Activated naive CD4-positive, alpha-beta T cell treated with anti-CD3 and anti-CD28 coated beads, Interleukin-2, amount 50 U/mL, for 16 hours (primary cell): ENCODE measurements at places on chromosomes 6 and 20.

GRCh38 chr20:25437153-25437581 lies 29.7 kb downstream of the GINS1 start:
- DNase-seq: no peak

GRCh38 chr6:5435449-5435848 lies 174.1 kb downstream of the FARS2 start:
- no peak for DNase-seq

DNA sequence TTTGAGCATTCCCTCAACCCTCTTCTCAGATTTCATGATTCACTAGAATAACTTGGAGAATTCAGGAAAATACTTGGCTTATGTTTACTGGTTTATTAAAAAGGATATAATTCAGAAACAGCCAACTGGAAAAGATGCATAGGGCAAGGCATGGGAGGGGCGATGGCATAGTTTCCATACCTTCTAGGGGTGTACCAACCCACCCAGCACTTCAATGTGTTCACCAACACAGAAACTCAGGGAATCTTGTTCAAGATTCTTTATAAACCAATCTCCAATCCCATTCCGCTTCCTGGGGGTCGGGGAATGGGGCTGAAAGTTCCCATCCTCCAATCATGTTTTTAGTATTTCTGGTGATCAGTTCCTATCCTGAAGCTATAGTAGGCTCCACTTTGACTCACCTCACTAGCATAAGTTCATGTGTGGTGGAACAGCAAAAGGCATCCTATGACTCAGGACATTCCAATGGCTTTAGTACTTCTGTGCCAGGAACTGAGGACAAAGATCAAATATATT lies 164.4 kb downstream of the SIM1 start:
- no peak for DNase-seq

DNA sequence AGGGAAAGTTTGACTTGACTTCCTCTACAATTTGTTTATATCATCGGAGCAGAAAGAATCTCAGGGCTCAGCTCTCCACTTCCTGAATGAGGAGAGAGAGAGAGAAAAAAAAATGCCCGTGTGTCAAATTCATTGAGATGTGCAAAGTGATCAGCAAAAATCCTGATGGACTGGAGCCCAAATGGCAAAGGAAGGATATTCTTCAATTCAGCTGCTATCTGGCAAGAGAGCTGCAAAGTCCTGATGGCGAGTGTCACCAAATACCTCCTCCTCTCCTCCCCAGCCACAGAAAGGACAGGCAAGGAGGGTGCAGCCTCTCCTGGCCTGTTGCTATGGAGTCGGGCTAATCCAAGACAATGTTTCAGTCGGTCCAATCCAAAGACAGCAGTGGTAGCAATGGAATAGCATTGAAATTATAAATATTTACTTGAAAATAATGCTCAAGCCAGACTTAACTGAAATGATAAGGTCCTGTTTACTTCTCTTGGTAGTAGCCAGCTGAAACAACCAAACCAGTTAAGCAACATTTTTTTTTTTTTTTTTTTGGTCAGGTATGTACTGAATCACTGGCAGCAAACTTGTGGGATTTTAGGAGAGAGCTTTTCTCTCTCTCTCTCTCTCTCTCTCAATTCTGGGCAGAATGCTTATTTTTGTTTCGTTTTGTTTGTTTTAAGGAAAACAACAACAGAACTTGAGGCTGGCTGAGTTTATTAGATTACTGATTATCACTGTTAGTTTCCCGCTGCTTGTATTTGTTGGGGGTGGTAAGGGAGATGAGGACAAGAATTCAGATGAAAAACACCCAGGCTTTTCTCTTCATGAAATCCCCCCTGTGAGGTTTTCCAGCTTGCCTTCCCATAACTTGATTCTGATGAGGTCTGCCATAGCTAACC lies 204.2 kb downstream of the BCAS1 start:
- no peak for DNase-seq

DNA sequence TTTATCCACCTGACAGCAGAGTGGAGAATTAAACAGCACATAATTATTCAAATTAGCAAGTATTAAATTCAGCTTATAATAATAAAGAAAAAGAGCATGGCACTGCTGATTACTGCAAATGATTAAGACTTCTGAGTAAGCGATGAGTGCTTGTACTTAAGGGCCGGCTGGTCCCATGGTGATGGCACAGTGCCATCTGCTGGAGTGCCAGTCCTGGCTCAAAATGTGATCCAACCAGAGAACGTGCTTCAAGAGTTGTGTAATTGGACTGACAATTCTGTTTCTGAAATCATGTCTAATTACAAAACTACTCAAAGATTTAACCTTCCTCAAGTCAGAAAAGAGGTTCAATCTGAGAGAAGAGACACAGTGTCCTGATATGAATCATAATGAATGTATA lies 181.6 kb upstream of the RGS17 start:
- DNase-seq: no peak

DNA sequence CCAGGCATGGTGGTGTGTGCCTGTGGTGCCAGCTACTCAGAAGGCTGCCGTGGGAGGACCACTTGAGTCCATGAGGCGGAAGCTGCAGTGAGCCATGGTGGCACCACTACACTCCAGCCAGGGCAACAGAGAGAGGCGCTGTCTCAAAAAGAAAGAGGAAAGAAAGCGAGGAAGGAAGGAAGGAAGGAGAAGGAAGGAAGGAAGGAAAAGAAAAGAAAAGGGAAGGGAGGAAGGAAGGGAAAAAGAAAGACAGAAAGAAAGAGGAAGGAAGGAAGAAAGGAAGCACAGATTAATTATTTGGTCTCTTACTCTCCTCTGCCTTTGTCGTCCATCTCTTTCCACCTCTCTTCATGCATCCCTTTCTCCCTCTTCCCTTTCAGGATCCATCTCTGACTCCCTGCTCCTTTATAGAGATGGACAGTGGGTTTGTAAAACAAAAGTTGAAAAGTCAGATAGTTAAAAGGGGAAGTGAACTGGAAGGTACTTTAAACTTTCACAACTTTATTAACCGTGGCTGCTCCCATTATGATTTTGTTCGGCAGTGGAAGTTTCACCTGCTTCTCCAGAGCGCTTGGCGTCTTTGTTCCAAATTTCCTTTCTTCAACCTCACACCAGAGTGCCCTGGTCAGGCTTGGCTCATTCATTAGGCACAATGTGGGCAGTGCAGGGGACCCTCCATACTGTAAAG lies 1.5 kb downstream of the HLA-DQA1 start:
- no peak for DNase-seq

DNA sequence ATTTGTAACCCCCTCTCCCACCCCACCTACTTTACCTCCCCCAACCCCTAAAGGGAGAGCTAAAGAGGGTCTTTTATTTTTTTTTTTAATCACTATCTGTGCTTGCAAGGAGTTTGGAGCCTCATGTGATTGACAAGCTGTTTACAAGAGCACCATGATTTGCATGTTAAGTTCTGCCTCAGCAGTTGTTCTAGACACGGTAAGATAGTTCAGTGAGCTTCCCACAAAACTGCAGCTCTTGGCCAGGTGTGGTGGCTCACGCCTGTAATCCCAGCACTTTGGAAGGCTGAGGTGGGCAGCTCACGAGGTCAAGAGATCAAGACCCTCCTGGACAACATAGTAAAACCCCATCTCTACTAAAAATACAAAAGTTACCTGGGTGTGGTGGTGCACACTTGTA lies 5.0 kb upstream of the PXDC1 start:
- DNase-seq: no peak

DNA sequence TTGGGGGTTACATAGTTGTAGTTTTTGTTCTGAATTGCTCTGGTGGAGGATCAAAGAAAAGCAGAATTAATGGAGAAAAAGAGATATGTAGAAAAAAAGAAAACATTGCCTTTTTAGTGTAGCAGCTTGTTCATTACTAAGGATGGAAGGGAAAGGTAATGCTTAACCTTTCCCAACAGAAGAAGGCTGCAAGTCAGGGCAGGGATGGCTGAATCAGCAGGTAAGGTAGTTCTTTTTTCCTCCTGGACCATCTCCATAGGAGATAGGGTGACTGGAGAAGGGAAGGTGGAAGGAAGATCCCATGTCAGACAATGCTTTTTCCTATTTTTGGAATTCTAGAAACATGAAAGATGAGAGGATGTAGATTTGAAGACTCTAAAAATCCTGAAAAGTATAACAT lies 79.4 kb upstream of the SUPT3H start:
- no peak for DNase-seq

- no peak for DNase-seq
Observed at GRCh38 chr20:43969501-43970182, 55.0 kb downstream of the TOX2 start.

DNA sequence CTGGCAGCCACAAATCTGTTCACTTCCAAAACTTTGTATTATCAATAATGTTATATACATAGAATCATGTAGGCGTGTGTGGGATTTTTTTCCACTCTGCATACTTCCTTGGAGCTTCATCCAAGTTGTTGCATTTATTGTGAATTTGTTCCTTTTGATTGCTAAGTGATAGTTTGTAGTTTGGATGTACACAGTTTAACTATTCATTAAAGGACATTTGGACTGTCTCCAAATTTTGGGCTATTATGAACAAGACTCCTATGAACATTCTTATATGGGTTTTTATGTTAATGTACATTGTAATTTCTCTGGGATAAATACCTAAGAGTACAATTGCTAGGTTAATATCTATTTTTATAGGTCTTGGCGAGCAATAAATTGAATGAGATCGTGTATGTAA lies 36.2 kb upstream of the GCNT2 start:
- DNase-seq: no peak

DNA sequence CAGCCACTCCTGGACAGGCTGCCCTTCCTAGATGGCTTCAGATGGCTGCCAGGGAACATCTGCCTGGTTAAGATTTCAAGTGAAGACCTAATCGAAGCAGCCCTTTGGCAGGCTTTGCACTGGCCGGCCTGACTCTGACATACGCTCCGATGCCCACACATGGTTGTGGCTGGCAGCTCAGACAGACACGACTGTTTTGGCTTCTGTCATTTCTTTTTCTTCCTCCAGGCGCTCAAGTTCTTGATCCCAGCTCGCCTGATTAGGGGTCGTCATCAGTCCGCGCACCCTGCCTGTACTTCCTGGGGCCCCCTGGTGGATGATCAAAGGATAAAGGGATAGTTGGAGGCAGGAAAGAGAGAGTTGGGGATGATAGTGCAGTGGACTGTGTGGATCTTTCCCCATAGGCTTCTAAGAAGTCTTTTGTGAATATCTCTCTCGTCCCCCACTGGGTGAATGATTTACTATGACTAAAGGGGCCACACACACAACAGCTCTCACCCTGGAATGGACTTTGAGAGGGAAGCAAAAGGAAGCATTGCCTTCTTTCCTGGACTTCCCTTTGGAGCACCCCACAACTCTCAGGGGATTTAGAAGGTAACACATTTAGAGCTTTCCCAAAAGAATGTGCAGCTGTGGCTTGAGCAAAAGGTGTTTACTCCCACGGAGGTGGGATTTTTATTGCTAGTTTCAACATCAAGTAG lies 21.4 kb upstream of the TRAM2 start:
- DNase-seq: peak; percentile 21

- no peak for DNase-seq
Observed at GRCh38 chr6:27829453-27830211, 82.6 kb downstream of the OR2B2 start.

- DNase-seq: no peak
Observed at GRCh38 chr6:117929501-117929900, 22.4 kb downstream of the SLC35F1 start.

DNA sequence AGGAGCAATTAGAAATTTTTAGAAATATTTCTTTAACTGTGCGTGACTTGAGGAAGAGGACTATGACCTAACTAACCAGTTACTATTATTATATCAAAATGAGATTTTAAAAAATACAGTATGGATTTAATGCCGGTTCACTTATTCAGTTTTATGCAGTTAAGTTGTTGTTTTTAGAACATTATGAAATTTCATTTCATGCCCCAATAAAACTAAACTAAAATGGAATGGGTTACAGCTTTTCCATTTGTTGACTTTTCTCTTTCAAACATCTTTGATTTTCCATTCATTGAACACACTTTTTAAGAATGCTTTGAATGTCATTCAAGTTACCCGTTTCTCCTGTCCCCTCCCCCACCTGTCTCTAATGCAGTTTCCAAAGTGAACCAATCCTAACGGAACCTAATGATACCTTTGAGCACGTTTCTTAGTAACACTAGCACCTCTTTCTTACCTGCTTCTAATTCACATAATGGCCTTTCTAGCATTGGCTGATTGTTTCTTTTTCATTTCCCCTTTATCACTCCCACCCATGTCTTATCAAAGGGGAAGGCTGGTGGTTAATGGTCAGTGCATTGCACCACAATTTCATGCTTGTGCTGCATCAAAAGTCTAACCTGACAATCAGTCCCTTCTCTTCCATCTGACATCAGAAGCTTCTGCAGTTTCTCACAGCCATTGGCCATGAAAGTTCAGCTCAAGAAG lies 262.2 kb upstream of the TAB2 start:
- DNase-seq: no peak

DNA sequence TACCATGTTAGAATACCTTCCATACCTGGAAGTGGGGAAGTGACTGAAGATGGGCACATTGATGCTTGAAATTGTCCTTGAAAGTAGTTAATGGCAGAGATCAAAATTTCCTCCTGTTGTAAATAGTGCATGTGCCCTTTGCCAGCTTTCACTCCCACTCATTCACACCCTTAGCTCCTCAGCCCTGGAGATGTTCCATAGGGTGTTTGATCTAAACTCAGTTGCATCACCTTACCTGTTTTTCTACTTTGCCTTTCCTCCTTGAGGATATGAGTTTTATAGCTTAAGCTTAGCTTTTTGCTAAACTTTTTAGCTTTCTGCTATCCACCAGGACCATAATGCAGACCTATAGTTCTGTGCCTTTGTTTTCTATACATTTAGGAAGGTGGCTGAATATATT lies 69.0 kb downstream of the CEP57L1 start:
- DNase-seq: no peak

DNA sequence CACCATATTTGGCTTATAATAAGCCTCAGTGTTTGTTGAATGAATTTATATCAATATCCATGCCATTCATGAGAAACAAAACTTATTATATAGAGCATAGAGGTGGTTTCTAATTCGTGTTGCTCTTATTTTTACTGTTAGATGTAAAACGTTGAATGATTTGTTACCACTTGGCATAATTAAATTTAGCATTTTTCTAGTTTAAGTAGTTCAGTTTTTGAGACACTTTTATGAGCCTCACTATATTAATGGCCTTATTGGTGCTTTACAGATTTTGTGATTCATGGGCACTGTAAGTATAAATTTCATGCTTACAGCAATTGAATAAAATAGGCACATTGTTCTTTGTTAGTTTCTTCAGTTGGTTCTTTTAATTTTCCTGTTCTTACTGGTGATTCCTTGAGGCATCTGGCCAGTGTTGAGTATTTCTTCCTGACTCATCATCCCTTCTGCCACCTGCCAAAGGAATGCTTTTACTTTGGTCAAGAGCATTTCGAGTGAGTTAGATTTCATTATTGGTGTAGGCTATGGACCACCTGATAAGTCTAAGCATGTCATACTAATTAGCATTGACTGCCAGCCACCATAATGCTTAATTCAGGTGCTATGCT lies 34.8 kb downstream of the CDKAL1 start:
- DNase-seq: no peak

GRCh38 chr6:44028789-44029310 lies 98.4 kb downstream of the MRPL14 start:
- DNase-seq: no peak

GRCh38 chr6:45698046-45698445 lies 317.6 kb downstream of the CLIC5 start:
- DNase-seq: no peak
